ENCODE measurements at places on chromosomes 5 and 9.

DNA sequence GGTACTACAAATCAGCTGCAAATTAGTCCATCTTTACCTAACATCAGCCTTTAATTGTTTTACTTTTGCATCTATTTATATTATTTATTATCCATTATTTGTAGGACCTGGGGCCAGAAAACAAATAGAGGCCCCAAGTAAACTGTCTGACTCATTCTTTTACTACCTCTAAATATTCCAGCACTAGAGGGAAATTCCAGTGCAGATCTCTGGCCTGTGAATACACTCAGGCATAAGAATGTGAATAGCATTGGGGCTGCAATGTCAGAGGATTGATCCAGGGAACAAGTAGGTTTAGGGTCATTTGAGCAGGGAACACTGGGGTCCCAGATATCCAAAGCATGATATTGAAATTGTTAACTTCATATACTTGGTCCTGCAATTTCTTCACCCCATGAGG is 176.6 kb upstream of the TYRP1 start:
- DNase-seq, result no peak

DNA sequence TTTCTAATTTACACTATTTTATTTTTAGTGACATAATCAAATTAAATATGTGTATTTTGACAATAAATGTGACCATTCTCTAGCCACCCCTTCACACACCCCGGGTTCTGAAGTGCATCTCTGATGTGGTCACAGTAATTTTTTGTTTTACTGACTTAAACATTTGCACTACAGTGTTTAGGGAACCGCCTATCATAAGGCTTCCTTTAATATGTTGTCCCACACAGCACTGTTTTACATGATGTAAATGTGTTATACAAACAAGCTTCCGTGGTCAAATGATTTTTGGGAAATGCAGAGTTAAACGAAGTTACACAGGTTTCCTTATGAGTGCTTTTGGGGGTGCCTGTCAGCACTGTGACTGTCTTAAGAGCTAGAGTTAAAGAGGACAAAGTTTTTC is 86.5 kb downstream of the KDM4C start:
- no peak for DNase-seq

GRCh38 chr5:168006456-168007130 is 284.9 kb upstream of the WWC1 start:
- no peak for DNase-seq

GRCh38 chr5:43193894-43194265 is 1.9 kb downstream of the NIM1K start:
- DNase-seq, result no peak

DNA sequence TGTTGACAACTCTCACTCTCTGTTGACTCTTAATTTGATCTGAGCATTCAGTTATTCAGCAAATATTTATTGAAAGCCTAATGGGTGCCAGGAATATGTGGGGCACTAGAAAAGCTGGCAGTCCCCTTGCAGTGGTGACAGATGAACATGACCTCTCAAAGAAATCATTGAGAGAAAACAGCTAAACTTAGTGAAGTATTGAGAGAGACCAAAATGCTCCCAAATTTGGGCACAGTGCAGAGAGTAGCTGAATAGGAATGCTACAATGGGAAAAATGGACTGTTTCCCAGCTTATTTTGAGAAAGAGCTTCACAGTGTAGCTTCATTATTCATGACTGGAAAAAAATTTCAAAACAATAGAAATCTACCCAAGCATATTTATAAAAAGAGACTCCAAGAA is 257.9 kb downstream of the SGCD start:
- DNase-seq, result no peak

- no peak for DNase-seq
Measured at GRCh38 chr9:91256235-91256634, 105.5 kb downstream of the AUH start.

Data from T-helper 17 cell (primary cell).